ENCODE measurements at places on chromosomes 4 and X.

GRCh38 chrX:122626871-122627270, 557.2 kb upstream of the GRIA3 start:
- no peak for DNase-seq

DNA sequence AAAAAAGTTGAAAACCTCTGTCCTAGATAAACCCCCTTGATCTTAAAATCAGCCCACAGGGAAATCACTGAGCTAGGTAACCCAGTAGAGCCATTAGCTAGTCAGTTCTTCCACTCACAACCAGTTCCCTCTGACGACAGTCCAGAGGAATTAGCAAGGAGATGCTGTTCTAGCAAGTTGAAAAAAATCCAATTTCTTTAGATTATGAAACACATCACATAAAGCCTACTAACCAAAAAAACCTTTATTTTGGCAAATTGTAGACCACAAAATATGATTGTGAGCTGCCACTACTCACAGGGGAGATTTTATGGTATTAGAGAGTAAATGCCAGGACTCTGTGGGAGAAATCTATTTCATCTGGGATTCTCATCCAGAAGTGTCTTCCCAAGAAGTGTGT, 22.6 kb downstream of the ADAMTS3 start:
- no peak for DNase-seq

GRCh38 chr4:173990126-173990868, 293.2 kb downstream of the FBXO8 start:
- peak; percentile 7 for DNase-seq

- DNase-seq = no peak
Observed at GRCh38 chrX:40976981-40977380, 108.3 kb upstream of the USP9X start.

- no peak for DNase-seq
Observed at GRCh38 chr4:37816719-37817118, 9.8 kb upstream of the PGM2 start.

GRCh38 chrX:1392376-1393068, 609 bp upstream of the SLC25A6 start:
- DNase-seq = peak; percentile 67

GRCh38 chr4:180850318-180850940, 1392.8 kb upstream of the TENM3 start:
- DNase-seq = no peak

GRCh38 chr4:111991797-111992196, 153.5 kb upstream of the FAM241A start:
- peak; percentile 93 for DNase-seq

DNA sequence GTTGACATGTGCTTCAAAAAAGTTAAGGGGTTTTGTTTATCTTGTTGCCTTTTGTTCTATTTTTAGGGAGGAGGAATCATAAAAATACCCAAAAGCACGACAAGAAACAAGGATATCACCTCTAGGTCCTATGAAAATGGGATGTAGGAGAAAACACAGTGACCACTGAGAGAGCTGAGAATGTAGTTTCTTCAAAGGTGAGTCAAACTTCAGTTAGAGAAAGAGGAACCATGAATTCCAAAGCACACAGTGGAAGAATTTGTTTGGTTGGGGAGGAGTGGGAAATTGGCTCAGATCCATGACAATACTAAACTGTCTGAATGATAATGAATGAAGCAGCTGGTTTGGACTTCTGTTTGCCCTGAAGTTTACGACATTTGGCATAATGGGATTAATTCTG, 19.1 kb upstream of the FRYL start:
- DNase-seq = no peak

GRCh38 chrX:41478381-41478911, 31.3 kb downstream of the NYX start:
- no peak for DNase-seq

GRCh38 chr4:153816542-153816941, 27.7 kb upstream of the SFRP2 start:
- no peak for DNase-seq

DNA sequence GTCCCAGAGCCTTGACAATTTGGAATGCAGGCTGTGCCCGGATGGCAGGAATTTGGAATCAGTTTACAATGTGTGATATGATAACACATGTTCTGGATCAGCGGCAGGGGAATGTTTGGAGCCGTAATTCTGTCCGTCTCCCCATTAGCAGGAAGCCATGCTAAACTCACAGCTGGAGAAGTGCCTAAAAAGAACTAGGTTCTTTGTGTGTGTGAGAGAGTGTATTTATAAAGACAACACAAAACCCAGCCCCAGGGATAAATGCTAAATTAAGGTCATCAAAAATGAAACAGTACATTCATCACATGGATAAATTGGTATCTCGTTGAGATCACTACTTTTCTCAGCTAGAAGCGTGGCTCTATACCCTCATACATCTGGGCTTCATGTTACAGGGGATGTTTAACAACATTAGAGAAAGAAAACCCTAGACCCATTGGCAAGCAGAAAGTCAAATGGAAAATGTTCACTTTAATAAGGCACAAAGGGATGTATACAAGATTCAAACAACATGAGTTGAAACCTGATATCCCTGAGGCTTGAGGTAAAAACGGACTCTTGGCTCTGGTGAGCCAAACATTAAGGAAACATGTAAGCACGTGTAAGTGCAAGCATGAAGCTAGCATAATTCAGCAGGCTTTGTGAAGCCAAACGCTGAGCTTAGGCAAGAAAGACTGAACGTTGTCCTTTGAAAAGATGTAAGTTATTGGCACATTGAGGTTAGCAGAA, 18.0 kb upstream of the TMEM131L start:
- DNase-seq = no peak

DNA sequence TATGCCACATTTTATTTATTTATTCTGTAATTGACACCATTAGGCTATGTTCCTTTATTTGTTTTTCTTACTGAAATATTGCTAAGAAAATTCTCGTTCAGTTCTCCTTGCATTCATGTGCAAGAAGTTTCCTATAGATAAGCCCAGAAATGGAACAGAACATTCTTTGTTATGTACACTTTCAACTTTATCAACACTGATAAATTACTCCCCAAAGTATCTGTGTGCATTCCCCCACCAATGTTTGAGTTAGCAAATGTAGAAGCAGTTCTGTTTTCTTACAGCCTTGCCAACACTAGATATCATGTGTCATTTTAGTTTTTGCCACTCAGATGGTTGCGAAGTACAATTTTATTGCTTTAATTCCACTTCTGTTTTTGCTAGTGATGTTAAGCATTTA, 166.4 kb upstream of the NPY2R start:
- no peak for DNase-seq

DNA sequence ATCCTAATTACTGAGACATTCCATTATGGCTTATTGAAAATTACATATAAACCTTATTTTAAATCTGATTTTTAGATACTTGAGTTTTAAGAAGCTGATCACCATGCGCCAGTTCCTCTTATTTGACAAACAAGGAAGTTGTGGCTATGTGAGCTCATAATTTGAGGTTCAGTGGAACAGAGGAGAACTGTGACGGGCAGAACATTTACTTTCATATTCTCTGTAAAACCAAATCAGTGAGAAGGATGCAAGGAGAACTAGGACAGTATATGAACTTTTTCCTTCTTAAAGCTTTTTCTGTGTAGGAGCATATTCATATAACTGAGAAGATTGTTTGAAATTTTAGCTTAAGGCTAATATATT, 25.3 kb downstream of the STIM2 start:
- DNase-seq = peak; percentile 92

DNA sequence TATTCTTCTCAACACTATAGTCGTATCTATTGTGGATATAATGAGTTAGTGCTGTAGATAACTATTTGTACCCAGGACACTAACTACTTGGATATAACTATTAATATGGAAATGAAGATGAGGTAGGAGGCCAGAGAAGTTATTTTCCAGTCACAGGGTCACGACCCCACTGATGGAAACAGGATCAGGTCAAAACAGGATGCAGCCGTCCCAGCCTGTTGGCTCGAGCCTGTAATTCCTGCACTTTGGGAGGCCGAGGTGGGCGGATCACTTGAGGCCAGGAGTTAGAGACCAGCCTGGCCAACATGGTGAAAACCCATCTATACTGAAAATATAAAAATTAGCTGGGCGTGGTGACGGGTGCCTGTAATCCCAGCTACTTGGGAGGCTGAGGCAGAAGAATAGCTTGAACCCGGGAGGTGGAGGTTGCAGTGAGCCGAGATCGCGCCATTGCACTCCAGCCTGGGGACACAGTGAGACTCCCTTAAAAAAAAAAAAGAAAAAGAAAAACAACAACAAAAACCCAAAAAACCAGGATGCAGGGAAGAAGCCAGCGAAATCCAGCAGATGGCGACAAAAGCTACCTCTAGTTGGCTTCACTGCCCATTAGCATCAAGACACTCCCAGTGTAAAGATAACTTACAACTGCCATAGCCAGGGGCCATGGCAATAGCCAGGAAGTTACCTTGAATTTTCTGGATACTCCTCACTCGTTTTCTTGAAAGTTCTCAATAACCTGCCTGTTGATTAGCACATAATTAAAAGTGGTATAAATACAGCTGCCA, 37.9 kb upstream of the NKAP start:
- peak; percentile 19 for DNase-seq

DNA sequence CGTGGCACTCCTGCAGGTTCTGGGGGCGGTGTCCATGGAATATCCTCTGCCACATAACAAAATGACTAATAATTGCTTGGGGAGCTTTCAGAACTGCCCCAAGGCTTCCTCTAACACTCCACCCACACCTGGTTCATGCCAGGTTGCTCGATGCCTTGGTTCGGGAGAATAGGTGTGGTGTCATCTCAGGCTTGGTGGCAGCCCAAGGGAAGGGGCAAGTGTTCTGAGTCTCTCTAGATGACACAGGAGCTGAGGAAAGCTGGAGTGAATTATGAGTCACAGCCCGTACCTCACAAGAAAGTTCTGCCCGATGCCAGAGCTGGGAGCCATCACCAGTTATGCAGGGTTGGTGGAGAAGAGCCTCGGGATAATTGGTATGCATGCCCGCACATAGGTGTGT, 14.7 kb downstream of the FTSJ1 start:
- no peak for DNase-seq

DNA sequence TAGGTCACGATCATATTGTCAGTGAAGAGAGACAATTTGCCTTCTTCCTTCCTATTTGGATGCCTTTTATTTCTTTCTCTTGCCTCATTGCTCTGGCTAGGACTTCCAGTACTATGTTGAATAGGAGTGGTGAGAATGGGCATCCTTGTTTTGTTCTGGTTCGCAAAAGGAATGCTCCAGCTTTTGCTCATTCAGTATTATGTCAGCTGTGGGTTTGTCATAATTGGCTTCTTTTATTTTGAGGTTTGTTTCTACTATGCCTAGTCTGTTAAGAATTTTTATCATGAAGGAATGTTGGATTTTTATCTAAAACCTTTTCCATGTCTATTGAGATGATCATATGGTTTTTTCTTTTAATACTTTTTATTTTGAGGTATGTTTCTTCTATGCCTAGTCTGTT, 152.3 kb upstream of the MAD2L1 start:
- DNase-seq = no peak

- DNase-seq = no peak
Observed at GRCh38 chr4:141465171-141465570, 171.2 kb upstream of the IL15 start.

DNA sequence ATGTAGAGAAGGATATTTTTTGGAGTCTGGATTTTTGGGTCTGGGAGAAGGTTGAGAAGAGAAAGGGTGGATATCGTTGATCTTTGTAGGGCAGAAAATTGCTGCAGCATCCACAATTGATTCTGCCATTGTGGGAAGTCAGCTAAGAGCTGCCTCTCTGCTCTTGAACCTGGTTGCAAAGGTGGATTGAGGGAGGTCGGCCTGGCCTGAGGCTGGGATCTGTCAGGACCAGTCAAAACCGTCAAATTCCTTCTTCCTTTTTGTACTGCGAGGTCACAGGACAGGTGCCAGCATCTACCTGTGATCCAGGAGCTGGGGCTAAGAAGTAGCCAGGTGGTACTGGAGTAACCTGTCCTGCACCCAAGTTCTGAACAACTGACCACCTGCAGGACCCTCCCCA, 93.7 kb downstream of the SHOX start:
- DNase-seq = no peak

- DNase-seq = no peak
Observed at GRCh38 chr4:122604146-122604545, 16.7 kb downstream of the IL21 start.

- DNase-seq = no peak
Observed at GRCh38 chr4:40165916-40166315, 30.9 kb upstream of the RHOH start.

DNA sequence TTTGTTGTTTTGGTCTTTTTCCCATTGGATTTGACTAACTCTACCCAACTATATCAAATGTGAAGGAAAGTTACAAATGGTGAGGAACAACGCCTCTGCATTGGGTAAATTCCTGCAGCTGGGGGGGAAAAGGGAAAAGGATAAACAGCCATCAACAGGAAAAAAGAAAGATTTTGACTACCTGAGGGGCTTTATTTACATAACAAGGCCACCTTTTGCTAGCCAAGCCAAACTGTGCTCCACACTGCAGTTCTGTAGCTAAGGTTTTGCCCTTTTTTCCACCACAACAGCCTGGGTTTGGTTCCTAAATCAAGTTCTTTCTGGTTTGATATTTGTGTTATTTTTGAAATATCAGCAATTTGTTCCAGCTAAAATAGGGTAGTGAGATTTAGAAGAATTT, 40.8 kb downstream of the RHOXF2B start:
- no peak for DNase-seq

DNA sequence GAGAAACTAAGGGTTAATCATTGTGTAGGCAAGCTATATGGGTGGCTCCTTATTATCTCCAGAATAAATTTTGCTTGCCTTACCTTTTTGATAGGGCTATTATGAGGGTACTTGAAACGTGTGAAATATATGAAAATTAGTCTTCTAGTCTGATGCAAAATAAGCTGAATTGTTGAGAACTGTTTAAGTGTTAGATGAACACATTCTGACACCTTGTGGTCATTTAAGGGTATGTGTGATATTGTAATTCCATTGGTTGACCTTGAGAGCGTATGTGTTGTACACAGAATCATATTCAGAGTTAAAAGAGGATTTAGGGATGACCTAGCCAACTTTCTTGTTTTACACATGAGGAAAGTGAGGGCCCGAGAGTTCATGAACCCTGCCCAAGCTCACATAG, 44.6 kb upstream of the LINC00632 start:
- no peak for DNase-seq

- no peak for DNase-seq
Observed at GRCh38 chrX:43500996-43501694, 155.0 kb upstream of the MAOA start.

- no peak for DNase-seq
Observed at GRCh38 chr4:116664198-116664597, 421.2 kb downstream of the TRAM1L1 start.

GRCh38 chr4:140996766-140997165, 136.5 kb downstream of the RNF150 start:
- DNase-seq = no peak

All from inflammatory macrophage (primary cell).